ENCODE measurements at places on chromosomes 6 and 20. TPM values are rescaled to one million over a fixed set of nuclear protein-coding genes. Genes with fewer than 3 reads are reported as not detected.

- peak; percentile 49 for DNase-seq
Measured at GRCh38 chr6:132063738-132064137, 112.6 kb upstream of the CCN2 start.

GRCh38 chr20:14723614-14724013 is 386.2 kb upstream of the FLRT3 start:
- DNase-seq: no peak

DNA sequence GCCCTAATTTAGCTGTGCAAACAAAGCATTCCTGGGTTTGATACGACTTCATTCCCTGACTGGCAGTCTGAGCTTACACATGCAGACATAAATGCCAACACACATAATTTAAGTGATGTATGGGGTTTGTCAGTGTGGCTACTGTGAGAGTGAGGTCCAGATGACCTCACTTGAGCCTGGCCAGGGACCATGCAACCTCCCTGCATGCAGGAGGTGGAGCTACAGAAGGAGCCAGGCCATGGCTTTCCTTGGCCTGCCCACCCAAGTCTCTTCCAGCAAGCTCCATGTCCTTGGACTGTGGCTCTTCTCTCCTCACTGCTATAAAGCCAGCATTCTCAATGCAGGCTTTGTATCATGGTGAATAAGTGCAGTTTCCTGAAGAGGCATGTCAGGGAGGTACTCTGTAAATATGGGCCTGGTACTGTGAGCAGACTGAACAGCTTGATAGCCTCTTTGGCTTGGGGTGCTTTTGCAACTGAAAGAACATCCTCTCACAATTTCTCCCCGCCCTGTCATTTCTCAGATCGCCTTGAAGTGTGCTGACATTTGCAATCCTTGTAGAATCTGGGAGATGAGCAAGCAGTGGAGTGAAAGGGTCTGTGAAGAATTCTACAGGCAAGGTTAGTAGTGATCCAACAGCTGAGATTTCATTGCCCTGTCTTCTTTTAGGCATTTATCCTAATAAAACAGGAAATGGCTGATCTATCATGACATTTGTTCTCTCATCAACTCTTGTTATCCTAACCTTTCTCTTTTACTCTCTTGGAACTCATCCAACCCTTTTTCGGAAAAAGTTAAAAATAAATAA is 69.2 kb downstream of the MTFR2 start:
- no peak for DNase-seq

DNA sequence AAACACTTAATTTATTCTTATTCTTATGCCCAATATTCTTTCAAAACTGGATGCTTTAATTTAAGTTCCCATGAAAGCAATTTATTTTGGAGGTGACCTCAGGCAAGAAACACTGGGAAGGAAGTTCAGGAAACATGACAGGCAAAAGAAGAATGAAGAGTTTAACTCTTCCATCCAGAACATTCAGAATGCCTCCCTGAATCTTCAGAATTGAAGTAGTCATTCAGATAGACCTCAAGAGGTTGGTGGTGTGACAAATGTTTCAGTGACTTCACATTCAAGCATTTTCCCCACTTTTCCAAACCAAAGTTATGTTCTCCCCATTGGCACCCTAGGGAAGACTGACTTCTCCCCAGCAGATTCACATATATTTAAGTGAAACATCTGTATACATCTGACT is 110.5 kb downstream of the HAO1 start:
- no peak for DNase-seq

DNA sequence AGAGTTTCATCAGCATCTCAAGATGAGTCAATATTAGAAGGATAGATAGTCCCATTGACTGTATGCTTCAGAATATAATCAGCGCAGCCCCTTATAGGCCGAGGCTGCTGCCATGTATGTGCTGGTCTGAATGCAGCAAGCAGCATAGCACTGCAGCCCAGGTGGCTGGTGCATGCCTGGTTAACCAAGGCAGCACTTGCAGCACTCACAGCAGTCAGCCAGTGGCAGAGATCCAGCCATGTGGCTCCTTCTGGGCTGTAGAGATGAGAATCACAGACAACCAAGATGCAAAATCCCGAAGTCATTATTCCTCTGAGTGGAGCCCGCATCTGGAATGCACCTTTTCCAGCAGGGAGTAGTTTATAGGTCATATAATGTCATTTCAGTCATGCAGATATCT is 251.9 kb downstream of the UST start:
- DNase-seq: peak; percentile 74

LAMA5 gene
- total RNA-seq: 90.5 TPM

PREP gene
- total RNA-seq: 22.2 TPM

DNA sequence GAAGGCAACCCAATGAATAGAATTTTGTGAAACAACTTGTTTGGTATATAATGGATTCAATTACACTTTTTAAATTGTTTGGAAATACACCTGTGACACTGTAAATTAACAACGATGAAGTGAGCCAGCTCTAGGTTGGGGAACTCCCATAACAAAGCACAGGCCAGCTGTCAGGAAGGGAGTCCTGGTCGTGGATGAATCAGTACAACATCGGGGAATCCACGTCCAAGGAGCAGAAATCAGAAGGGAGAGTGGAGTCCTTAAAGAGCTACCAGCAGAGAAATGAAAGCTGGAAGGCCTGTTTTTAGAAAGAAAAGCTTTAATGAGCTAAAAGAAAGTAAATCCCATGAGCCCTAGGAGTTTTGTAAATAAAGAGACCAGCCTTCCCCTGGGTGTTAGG is 223.1 kb upstream of the SLC35B3 start:
- peak; percentile 0 for DNase-seq

GRCh38 chr20:11376998-11377397 is 540.7 kb upstream of the BTBD3 start:
- DNase-seq: peak; percentile 33

Data from myocyte (in vitro differentiated cells).